T-cell (primary cell): ENCODE measurements at places on chromosomes 4 and X. TPM values are rescaled to one million over a fixed set of nuclear protein-coding genes. Genes with fewer than 3 reads are reported as not detected.

Gene HTRA3
- total RNA-seq, result not detected

Gene SRPK3
- not detected for total RNA-seq

Gene PF4V1
- total RNA-seq, result not detected

Gene DCAF4L1
- 0.55 TPM for total RNA-seq

Gene GLOD5
- total RNA-seq, result not detected

Gene QRFPR
- not detected for total RNA-seq
